ENCODE measurements at places on chromosomes 16 and 17. TPM values are rescaled to one million over a fixed set of nuclear protein-coding genes. Genes with fewer than 3 reads are reported as not detected.

Gene ARRB2
- total RNA-seq = 5.0 TPM

Gene UBFD1
- total RNA-seq = 116 TPM

Gene TMEM238L
- not detected for total RNA-seq

Gene UMOD
- total RNA-seq = not detected

Gene GP1BA
- total RNA-seq = under 0.01 TPM

Gene HOXB7
- total RNA-seq = 0.66 TPM

Gene DHRS7C
- not detected for total RNA-seq

Gene PMP22
- 17.8 TPM for total RNA-seq

Gene CLEC19A
- not detected for total RNA-seq

Gene AIPL1
- not detected for total RNA-seq

Gene OTOP2
- total RNA-seq = not detected

Gene MYH13
- total RNA-seq = not detected

Gene CCL1
- total RNA-seq = not detected

Gene PTGES3L
- 1.9 TPM for total RNA-seq
